Activated effector memory CD4-positive, alpha-beta T cell treated with anti-CD3 and anti-CD28 coated beads, Interleukin-2, amount 50 U/mL, for 16 hours (primary cell): ENCODE measurements at places on chromosomes 6 and 20.

DNA sequence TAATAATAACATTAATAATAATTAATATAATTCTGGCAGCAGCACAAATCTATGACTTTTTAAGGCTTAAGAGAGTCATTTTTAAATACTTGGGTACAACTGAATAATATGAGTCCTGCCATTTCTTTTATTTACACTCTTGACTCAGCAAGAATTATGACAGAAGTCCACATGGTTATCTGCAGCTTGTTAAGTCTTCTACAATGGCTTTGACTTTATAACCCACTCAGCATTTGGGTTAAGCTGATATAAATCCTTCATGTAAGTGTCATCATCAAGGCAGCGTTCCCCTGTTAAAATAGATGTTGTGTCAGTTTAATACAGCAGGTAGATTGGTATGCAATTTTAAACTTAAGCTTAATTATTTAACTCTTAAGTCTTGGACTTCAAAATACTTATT, 131.7 kb downstream of the ARHGAP18 start:
- no peak for DNase-seq

- DNase-seq = no peak
Measured at GRCh38 chr6:156464100-156464878, 312.9 kb upstream of the ARID1B start.

- DNase-seq = no peak
Measured at GRCh38 chr6:42846505-42846904, 32.9 kb upstream of the RPL7L1 start.

DNA sequence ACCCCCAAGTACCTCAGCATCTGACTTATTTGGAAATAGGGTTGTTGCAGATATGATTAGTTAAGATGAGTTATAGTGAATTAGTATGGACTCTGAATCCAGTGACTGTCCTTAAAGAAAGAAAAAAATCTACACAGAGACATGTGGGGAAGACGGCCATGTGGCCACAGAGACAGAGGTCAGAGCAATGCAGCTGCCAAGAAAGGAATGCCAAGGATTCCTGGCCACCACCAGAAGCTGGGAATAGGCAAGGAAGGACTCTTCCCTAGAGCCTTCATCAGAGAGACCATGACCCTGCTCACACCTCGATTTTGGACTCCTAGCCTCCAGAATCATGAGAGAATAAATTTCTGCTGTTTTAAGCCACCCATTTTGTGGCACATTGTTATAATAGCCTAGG, 81.8 kb downstream of the FYN start:
- no peak for DNase-seq

DNA sequence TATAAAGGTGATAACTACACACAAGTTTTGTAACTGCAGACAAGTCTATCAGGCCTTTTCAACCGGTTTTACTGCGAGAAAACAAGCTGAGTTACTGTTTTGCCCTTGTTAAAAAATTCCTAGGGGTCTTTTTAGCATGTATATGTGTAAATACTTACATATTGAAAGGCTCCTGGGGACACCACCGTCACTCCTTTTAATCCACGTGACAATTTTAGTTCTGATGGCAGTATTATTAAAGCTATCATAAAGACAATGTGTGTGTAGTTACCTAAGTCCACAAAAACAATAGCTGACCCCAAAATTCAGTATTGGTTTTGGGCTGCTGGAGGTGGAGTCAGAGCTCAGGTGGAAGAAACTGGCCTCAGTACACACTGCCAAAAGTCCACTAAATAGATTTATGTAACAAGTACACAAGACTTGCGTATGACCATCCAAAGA, 41.3 kb upstream of the HFE start:
- no peak for DNase-seq
